ENCODE measurements at places on chromosomes 6 and 20.

DNA sequence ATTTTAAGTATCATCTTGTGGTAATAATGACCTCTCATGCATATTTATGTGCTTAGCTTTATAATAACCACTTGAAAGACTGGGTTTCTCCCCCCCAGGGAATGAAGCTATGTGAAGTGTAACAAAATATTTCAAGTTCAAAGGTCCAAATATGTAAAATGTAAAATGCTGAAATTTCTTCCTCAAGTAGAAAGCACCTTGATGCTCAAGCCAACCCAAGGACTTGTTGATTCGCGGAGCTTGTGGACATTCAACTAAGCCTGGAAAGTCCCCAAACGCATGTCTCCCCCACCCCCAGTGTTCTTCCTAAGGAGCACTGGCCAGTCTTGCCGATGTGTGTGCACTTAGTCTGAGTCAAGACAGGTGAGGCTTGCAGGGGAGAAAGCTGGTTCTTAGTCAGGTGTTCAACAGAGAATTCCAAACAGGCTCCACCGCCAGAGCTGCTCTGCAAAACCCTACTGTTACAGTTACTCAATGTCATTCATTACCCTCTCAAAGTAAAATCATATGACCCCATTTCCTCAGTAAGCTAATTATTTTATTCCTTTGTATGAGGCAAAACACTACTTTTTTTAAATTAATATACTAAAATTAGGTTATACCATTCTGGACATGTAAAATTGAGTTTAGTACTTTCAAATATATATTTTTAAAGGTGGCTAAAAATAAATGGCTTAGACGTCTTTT lies 46.9 kb upstream of the QKI start:
- no peak for DNase-seq

DNA sequence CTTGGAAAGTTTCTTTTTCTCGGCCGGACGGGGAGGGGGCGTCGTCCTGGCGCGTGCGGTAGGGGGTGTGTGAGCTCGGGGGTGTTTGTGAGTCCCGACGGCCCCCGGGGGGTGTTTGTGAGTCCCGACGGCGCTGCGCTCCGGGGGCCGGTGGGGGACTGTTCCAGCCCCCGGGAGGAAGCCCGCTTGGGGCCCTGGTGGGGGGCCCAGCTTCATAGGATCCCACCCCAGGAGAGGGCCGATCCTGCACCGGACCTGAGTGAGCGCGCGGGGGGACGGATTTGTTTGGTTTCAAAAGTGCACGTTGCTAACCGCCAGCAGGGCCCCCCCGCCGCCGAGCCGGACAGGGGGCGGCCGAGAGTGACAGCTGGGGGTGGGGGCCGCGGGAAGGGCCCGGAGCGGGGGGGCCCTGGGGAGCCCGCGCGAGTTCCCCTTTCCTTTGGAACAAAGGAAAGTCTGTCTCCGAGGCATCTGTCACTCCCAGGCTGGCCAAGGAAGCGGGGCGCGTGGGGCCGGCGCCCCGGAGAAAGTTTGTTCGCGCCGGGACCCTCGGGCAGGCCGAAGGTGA lies 485 bp downstream of the TGIF2 start:
- DNase-seq: no peak

- DNase-seq: no peak
Observed at GRCh38 chr20:33730946-33731692, 677 bp upstream of the ZNF341 start.

- DNase-seq: no peak
Observed at GRCh38 chr6:14187406-14187805, 69.8 kb downstream of the CD83 start.

DNA sequence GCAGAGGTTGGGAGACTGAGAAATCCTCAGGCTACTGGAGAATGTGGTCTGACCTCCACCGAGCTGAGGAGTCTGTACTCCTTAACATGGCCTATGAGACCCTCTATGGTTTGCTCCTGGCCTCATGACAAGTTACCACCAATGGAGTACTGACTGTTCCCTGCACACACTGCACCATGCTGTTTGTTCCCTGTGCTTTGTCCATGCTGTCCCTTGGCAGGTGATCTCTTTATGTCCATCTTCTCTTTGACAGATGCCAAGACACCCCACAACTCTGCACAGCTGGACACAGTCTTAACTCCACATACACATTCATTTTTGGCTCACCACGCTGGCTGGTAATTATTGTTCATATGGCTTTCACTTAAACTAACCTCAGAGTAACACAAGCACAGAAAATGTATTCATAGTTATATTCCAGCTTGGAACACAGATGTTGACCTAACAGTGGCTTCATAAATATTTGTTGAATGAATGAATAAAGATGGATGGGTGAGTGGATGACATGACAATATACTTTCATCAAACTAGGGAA lies 258.0 kb downstream of the ATXN1 start:
- no peak for DNase-seq

DNA sequence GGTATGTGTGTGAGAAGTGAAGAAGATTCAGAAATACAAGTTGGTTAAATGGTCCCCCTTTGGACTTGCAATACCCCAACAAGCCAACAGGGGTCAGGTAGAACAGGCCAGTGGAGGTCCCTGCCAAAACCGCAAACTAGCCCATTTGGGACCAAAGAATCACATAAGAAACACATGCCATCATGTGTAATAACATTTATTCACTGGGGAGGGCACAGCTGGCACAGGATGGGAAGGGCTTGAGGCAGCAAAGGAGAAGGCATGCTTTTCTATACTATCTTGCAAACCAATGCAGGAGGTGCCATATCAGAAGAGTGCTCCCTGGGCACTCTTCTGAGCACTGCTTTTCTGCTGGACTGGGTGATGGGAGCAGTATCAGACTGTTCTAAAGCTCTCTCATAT lies 116.1 kb upstream of the TRAF3IP2 start:
- DNase-seq: peak; percentile 82

- no peak for DNase-seq
Observed at GRCh38 chr6:149600508-149600907, 34.3 kb downstream of the GINM1 start.

- DNase-seq: no peak
Observed at GRCh38 chr20:15296422-15296821, 959.0 kb upstream of the FLRT3 start.

DNA sequence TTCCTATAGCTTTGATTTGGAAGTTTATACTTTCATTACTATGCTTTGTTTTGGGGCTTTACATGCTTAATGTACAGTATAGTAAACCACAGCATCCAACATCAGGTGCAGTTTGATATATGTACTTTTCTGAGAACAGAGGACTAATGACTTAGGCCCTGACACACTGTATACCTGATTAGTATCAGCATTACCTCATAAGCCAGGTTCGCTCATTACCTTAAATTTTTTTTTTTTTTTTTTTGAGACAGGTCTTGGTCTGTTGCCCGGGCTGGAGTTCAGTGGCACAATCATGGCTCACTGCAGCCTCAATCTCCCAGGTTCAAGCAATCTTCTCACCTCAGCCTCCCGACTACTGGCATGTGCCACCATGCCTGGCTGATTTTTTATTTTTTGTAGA lies 28.4 kb downstream of the CD109 start:
- DNase-seq: no peak

DNA sequence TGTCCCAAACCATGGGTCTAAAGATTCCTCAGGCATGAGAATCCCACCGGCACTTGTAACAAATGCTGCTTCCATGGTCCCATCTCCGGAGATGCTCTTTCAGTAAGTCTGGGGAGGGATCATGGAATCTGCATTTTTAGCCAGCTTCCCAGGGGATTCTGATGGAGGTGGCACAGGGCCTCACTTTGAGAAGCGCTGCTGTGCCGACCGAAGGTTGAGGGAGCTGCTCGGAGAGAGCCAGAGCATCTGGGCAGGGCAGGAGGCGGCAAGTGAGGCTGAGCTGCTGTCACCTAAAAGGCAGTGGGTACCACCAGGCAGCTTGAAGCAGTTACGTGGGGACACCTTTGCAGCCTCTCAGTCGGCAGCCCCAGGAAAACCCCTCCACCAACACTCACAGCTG lies 100.2 kb upstream of the CDYL start:
- no peak for DNase-seq

DNA sequence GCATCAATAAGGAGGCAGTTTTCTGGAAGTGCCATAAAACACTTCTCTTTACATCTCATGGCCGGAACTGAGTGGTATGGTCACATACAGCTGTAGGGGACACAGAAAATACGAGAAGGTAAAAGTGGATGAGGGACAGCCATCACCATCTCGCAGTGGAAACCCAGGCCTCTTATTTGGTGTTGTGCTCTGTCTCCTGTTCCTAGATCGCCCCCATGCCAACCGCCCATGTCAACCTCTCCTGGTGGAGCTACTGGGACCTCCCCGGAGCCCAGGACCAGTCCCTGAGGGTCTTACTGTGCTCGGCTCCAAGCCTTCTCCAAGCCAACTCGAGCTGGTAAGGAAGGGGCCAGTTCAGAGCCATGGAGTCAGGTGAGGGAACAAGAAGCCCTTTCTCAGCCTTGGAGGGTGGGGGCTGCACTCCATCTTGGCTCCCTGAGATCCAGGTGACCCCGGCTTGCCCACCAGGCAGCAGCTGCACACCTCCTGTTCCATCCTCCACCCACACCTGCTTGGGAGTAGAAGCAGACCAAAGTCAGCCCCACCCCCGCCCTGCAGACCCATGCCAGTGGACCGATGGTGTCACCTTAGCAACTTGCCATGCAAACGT lies 149.0 kb upstream of the CST7 start:
- no peak for DNase-seq

- peak; percentile 56 for DNase-seq
Observed at GRCh38 chr6:122007339-122007738, 392.1 kb upstream of the HSF2 start.

DNA sequence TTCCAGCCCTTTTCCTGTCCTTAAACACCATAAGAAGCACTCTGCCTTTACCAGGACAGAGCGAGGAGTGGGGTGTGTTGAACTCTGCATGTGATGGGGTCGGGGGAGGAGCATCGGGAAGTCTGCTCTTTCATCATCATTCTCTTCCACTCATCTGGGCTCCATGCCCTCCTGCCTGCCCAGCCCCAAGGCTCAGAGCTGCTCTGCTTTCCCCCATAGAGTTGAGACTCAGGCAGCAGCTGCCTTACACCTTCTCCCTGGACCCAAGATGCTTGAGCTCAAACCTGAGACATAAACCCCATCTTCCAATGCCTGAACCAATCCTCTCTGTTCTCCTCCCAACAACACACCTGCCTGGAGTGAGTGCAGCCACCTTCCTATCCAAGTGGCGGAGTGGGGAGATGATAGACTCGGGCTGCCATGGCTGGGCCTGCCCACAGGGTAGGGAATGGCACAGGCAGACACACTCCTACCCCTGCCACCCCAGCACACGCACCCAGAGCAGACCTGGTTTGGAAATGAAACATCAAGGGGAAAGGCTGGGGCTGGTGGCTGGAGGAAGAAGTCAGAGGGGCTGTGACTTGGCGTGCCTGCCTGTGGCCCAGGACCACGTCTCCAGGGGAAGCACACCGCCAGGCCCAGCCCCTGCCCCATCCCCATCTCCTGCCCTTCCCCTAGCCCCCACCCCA lies 28.4 kb downstream of the TFEB start:
- DNase-seq: peak; percentile 76

DNA sequence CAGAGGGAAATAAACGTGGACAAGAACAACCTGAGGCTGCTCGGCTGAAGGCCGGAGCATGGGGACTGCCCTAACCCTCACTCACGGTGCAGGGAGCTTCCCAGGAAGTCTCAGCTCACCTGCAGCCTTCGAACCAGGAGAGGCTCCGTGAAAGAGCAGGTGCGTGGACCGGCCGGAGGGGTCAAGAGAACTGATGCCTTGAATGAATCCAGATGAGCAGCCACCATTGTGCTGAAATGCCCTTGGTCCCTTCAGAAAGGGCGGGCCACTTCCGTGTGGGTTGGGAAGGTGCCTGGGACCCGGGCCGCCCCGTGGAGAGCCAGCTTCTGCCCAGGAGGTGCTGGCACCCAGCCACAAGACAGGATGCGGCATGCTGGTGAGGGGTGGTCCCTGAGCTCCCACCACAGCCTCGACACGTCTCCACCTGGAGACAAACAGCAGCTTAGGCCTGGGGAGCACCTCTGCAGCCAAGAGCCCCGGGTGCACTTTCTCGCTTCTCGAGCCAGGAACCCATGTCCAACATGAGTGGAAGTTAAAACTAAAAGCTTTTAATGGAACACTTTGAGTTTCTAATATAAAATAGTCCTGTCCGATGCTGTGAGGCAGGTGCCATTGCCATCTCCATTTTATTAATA lies 83.5 kb downstream of the TTLL2 start:
- DNase-seq: no peak
